CD14-positive monocyte (primary cell): ENCODE measurements at places on chromosomes 16 and 17.

- DNase-seq, result no peak
Observed at GRCh38 chr17:52160136-52160567, 1.6 kb upstream of the CA10 start.

GRCh38 chr17:67605256-67605912, 112.4 kb upstream of the NOL11 start:
- no peak for DNase-seq

DNA sequence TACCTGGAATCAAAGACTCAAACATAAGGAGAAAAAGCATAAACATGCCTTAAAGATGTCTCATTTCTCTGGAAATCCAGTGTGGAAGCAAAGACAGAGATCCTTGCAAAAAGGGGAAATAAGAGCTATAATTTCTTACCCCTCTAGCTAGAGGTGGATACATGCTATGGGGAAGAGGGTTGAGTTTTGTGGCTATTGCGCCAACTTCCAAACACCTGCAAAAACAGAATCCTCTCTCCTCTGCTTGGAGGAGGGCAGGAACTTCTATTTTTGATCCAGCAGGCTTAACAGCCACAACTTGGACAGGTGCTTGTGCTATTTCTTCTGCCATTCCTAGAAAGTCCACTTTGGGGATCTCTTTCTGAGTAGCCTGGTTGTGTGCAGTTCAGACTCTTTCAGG, 21.5 kb upstream of the NUDT7 start:
- DNase-seq, result no peak

DNA sequence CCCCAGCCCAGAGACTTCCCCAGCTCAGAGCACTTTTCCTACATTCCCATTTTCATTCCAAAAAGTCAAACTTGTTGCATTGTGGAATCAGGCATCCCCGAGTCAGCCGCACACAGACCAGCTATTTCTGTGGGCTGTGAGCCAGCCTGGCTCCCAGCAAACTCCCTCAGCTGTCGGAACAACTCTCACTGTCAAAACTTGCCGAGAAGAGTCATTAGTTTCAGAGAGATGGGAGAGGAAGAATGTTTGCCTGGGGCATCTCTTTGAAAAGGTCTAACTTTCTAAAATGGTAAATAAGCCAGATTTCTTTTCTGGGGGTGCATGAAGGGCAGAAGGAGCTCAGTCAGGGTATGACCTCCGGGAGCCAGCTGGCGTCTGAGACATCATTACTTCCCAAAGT, 280.0 kb downstream of the TMEM114 start:
- DNase-seq, result no peak

DNA sequence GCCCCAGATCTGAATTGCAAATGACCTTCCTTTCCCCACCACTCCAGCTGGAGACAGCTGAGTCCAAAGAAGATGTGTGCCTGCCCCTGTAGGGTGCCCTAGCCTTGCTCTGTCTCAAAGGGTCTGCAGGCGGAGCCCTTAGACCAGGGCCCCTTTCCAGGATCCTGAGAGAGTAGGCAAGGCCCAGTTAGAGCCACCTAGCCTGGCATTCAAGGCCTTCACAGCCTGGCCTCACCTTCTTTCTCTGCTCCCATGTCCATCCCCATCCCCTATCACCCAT, 66.6 kb upstream of the LHX1 start:
- DNase-seq, result no peak

DNA sequence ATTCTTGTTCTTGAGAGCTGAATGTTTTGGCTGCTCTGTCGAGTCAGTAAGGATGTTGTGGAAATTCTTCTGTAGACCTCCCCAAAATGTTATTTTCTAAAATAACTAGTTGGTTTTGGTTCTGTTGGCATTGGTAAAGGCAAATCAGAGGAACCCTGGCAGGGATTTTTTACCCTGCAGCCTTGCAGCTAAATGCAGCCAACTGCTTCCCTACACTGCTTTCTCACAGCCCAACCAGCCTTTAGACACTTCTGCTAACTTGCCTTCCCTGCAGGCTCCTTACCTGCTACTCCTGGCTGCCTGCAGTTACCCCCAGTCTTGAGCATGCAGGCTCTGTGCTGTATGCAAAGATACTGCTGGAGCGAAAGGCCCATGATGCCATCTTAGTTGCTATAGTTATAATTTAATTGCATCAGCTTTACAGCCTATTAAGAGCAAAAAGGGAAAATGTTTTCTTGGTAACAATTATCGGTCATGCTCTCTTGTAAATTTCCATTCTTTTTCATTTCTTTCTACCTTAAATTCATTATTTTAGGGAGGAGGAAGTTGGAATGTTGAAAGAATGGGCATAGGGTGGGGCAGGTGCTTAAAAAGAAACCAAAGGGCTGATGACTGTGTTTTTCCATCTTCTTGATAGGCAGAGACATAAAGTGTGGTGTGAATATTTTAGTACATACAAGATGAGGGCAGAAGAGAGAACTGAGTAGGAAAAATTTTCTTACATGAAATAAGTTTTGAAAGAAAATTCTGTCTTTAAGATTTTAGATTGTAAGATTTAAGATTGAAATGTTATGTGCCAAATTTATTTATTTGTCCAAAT, 20.0 kb downstream of the NUP93 start:
- no peak for DNase-seq

- no peak for DNase-seq
Observed at GRCh38 chr16:74474416-74474815, 53.1 kb upstream of the CLEC18B start.
